ENCODE measurements at places on chromosomes 3 and 15.
A peak's percentile ranks its signal among the peaks of the same experiment; 100 is the strongest.

- DNase-seq = no peak
These were observed 871 bp downstream of the MAP1A start for GRCh38 chr15:43518197-43518761.

GRCh38 chr15:80957976-80958375 lies 31.6 kb downstream of the MESD start:
- no peak for DNase-seq

DNA sequence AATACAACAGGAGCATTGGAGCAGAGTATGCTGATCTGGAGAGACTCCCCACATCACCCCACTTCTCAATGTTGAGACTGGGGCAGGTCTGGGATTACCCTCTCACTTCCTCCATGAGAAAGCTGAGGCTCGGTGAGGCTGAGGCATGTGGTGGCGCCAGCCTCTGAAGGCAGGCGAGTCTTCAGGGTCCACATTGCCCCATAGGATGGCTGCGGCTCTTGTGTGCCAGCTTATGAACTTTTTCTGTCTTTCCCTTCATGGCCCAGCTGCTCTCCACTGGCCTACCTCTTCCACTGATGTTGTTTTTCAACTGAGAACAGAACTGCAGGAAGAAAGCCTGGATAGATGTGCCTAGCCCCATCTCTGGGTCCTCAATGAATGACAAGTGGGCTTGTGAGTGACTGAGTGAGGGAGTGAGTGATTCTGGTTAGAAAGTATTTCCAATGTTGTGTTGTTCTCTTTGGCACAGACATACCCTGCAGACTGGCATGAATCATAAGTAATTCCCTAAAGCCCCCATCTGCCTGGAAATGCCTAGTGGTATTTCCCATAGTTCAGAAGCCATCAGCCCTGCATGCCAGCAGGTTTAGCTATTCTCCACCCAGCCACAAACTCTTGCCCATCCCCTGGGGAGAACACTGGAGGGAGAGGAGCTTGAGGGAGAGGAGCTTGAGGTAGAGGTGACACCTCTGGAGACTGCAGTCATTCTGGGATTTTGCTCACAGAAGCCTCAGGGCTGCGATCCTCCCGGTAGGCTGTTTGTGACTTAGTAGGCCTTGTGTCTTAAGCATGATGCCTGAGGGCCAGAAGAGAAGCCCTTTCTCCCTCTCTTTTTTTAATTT lies 56.9 kb downstream of the AMOTL2 start:
- no peak for DNase-seq

- DNase-seq = no peak
These were observed 23.9 kb upstream of the AADACL2 start for GRCh38 chr3:151709847-151710246.

- no peak for DNase-seq
These were observed 62.1 kb downstream of the HOMER2 start for GRCh38 chr15:82890338-82890994.

DNA sequence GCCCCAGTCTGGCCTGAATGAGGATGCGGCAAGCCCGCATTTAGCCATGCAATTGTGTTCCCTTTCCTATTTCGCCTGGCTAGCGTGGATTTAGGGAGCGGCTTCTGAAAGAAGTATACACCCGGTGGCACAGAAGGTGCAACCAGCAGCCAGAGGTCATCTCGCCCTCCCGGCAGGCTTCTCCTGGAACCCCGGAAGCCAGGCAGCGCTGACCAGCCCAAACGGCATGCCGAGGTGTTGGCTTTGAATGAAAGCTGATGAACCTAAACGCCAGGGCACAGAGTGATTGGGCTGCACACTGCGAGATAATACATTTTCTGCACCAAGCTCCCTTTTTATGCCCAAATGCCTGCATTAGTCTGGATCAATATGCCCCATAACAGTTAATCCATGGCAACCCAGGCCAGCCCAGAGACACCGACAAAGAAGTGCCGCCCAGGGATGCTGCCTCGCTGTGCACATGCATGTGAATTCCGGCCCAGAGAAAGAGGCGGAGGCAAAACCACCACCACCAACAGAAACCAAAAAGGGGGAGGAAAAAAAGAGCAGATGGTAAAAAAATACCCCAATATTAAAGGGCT lies 1.4 kb downstream of the SRGAP3 start:
- no peak for DNase-seq

DNA sequence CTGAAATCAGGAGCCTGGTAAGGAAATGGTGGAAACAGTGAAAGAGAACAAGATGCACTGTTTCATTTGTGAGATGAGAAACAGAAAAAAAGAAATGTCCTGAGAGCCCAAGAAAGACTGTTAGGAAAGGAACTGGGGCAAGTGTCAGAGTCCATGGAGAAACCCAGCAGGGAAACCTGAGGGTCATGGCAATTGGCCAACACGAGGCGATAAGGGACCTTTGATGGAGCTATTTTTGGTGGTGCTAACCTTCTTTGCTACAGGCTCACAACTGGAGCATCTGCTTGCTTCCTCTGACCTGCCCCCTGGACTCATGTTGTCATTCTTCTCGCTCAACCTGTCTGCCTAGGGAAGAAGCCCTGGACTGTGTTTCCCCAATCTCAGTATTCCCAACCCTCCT lies 4.2 kb upstream of the TMEM41A start:
- DNase-seq = no peak

DNA sequence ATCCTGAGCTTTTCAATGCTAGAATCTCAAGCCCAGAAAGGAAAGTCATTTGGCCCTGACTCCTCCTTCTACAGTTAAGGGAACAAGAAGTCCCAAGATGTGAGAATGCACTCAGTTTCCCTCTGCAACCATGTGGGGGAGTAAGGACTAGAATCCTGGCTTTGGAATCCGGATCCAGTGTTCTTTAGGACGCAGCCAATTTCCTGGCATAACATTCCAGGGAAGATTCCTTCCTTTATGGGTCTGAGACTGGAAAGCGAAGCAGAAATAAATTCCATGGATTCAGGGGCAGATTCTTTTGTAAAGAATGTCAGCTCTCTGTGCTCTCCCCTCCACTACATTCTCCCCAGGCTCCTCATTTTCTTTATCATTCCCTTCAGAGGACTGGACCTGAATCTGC lies 151.8 kb upstream of the SOX14 start:
- no peak for DNase-seq

GRCh38 chr3:13141183-13141582 lies 68.0 kb upstream of the IQSEC1 start:
- no peak for DNase-seq

GRCh38 chr3:99413504-99413903 lies 224.9 kb upstream of the COL8A1 start:
- no peak for DNase-seq

DNA sequence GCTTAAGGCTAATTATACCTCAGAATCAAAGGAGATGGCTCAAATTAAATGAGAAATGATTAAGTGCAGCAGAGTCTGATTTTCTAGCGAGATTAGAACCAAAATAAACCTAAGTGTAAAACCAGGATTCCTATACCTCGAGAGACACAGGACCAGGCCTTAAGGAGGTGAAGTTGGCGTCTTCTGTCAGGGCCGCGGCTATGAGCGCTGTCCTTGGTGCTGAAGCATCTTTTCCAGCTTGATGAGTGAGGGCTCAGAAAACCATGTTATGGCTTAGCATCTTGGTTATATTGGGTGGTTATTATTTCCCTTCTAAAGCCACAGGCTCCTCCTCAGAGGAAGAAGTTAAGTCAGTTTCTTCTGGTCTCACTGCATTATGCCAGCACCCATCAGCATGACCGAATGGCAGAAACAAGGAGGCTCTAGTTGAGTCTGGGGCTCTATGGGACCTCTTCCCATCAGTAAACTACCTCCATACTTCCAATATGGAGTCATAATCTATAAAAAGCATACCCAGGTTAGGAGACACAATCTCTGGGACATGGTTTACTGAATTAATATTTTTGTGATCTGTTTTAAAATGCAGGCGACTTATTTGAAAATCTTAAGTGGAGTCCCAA lies 120.1 kb upstream of the NMNAT3 start:
- DNase-seq = peak; percentile 56

DNA sequence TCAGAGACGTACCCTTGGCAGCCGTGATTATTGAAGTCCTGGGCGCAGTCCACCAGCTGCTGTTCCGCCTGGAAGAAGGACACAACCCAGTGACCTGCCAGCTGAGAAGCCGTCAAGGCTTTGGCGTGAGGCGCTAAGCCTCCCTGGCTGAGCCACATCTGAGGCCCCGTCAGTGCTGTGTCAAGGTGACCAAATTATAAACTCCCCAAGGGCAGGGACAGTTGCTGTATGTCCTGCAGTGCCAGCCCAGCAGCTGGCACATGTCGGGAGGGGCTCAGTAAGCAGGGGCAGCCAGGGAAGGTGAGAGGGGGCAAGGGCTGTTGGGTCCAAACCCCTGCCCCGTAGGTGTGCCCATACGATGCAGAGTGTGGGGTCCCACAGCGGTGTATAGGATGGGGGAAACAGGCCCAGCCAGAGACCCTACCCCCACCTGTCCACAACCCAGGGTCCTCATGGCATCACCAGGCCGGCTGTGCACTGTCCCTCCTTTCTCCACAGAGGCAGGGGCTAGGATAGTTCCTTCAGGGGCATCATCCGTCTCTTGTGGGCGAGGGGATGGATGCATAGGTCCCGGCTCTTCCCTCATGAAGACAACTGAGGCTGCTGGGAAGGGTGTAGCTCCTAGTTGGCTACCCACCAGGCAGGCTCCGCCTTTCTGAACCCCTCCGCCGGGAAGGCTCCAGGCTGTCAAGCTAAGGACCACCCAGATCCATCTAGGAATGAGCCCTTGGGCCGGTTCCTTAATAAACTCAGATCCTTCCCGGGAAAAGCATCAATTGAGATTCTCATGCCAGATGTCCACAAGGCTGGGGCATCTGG lies 13.2 kb downstream of the CTSH start:
- no peak for DNase-seq

GRCh38 chr3:187777331-187777941 lies 32.2 kb upstream of the BCL6 start:
- no peak for DNase-seq

- no peak for DNase-seq
These were observed 50.2 kb downstream of the AKAP13 start for GRCh38 chr15:85430406-85431204.

GRCh38 chr3:146803745-146804144 lies 198.6 kb upstream of the PLSCR5 start:
- DNase-seq = no peak

- no peak for DNase-seq
These were observed 34.9 kb upstream of the ATP13A3 start for GRCh38 chr3:194521510-194522260.

GRCh38 chr3:47961815-47962606 lies 54.2 kb downstream of the MAP4 start:
- no peak for DNase-seq

GRCh38 chr3:104523136-104523535 lies 843.6 kb upstream of the ALCAM start:
- DNase-seq = no peak

GRCh38 chr3:45985532-45986302 lies 9.9 kb downstream of the FYCO1 start:
- no peak for DNase-seq

- DNase-seq = no peak
These were observed 40.9 kb upstream of the RYK start for GRCh38 chr3:134291319-134292254.

GRCh38 chr3:7964899-7965298 lies 536.7 kb upstream of the LMCD1 start:
- no peak for DNase-seq

DNA sequence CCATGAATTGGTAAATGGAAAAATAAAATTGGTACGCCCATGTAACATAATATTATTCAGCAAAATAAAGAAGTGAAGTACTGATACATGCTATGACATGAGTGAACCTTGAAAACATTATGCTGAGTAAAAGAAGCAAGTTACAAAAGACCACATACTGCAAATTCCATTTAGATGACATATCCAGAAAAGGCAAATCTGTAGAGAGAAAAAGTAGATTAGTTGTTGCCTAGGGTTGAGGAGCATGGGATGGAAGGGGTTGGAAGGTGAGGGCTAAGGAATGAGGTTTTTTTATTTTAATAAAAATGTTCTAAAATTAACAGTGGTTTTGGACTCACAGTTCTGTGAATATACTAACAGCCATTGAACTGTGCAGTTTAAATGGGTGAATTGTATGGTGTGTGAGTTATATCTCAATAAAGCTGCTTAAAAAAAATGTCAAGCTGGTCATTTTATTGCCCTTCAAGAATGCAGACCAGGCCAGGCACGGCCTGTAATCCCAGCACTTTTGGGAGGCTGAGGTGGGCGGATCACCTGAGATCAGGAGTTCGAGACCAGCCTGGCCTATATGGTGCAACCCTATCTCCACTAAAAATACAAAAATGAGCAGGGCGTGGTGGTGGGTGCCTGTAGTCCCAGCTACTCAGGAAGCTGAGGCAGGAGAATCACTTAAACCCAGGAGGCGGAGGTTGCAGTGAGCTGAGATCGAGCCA lies 8.1 kb upstream of the DLG1 start:
- DNase-seq = no peak

Data from progenitor cell of endocrine pancreas (in vitro differentiated cells).